ENCODE measurements at places on chromosomes 1 and 21.
A peak's percentile ranks its signal among the peaks of the same experiment; 100 is the strongest.

- DNase-seq, result no peak
Measured at GRCh38 chr1:43866201-43866600, 67.4 kb upstream of the ARTN start.

GRCh38 chr1:20660363-20660762 lies 806 bp downstream of the DDOST start:
- DNase-seq, result no peak

GRCh38 chr1:246435421-246436041 lies 71.5 kb downstream of the SMYD3 start:
- DNase-seq, result no peak

DNA sequence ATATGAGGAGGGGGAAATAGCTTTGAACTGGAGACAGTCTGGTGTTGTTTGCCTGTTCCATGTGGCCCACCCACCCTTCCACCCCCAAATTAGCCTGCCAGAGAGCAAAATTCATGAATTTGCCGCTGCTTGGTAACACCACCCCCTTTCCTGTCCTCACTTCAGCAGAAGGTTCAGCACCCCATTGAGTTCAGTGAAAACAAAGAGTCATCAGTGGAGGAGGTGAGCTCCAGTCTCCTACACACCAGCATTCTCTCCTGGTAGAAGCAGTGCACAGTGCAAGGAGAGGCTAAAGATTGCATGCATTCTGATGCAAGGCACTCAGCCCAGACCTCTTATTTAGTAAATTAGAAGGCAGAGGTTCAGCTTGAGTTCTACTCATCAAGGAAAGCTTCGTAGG lies 99.7 kb upstream of the DYNLT5 start:
- DNase-seq, result no peak

- no peak for DNase-seq
Measured at GRCh38 chr1:55546553-55546952, 331.4 kb upstream of the USP24 start.

DNA sequence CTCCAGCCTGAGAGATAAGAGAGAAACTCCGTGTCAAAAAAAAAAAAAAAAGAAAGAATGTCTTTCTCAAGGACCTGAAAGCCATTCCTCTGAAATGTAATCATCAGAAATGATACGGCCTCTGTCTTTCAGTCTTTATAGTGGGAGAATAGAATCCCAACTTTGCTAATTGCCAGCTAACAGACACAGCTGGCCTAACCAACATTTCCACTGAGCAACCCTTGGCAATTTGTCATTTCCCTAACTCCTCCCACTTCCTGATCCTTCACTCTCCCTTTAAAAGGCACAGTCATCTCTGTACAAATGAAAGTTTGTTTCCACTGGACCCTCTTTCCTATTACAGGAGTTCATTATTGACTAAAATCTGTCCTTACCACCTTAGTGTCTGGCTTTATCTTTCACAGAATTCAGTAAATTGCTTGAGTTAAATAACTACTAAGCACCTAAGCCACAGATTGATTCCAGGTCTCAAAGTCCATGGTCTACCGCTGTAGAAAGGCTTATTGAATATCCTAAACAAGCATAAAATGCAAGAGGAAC lies 4.3 kb upstream of the CBR1 start:
- DNase-seq, result no peak

DNA sequence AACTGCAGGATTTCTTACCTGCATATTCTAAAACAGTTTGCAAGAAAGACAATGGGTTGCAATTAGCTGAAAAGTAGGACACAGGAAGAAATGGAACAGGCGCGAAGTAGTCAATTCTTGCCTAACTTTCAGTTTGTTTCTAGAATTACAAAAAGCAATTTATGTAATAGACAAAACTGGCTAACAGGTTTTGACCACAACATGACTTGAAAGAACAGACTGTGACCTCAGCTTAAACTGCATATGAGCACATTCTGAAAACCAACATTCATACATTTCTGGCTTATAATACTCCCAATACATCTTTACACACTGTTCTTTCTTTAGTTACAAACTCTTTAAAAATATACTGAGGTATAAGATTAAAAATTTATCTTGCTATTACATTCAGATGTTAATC lies 405.9 kb upstream of the B3GALT2 start:
- no peak for DNase-seq

GRCh38 chr1:203512517-203512847 lies 18.5 kb downstream of the OPTC start:
- no peak for DNase-seq

DNA sequence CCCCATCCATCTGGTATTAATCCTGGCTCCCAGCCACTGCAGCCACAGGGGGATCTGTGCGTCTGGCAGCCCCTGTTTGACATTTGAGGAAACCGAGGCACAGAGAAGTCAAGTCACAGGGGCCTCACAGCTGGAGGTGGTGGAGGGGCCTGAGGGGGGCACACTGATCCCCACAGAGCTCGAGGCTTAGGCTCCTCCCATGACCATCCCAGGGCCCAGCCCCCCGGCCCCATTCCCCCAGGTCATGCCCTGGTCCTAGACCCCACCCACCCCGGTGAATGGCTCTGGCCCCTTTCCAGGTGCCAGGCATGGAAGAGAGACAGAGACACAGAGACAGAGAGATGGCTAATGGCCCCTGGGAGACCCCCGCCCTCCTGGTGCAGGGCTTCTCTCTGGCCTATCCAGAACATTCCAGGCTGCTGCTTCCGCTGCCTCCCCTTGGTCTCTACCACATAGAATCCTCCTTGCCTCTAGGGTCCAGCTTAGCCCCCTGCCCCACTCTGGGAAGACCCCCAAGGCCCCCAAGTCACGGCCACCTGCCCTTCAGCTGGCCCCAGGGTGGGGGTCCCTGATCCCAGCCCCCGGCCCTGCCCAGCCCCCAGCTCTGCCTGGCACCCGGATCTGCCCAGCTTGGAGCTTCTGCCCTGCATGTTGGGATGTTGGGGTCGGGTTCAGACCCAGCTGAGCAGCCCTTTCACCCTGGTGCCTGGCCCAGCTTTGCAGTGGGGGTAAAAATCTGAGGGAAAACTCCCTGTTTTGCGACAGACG lies 29.2 kb upstream of the LRRC3 start:
- DNase-seq, result no peak

DNA sequence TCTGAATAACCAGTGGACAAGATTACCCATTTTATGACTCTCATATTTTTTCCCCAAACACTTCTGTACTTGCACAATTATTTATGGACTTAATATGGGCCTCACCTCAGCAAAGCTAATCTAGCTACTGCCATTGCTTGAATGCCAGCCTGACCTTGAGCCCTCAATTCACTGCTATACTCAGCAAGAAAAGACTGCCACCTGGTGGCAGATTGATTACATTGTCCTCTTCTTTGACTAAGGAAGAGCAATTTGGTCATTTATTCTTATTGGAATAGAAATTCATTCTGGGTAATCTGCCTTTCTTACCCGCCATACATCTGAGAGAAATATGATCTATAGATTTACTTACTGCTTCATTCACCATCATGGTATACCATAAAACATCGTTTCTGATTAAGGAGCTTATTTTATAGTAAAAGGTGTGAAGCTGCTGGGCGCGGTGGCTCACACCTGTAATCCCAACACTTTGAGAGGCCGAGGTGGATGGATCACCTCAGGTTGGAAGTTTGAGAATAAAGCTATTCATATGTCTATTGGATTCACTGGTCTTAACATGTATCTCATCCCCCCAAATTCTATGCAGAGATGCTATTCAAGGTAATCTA lies 32.9 kb upstream of the DIPK1A start:
- peak; percentile 52 for DNase-seq

- DNase-seq, result no peak
Measured at GRCh38 chr1:232296461-232296860, 333.5 kb downstream of the SIPA1L2 start.

DNA sequence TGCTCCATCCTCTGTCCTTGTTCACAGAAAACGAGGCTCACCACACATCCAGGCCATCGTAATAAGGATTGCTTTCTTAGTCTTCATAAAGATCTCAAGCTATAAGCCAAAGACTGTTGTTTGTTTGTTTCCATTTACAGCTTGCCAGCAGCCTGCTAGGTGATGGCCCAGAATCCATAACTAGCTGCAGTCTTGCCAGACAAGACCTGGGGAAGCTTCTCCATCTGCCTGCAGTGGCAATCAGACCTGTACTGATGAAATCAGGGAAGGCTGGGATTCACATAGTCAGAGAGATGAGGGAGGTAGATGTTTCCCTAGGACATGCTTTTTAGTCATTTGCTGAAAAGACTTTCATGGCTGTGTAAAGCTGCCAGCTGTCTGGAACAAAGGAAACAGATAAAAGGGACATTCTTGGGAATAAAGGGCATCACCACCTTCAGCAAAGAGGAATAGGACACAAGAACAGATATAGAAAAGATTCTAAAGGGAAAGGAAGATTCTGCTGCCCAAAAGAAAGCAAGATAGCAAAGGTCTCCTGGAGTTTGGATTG lies 51.0 kb downstream of the MT1HL1 start:
- no peak for DNase-seq

All from urinary bladder (tissue), 4 donors.